Lung microvascular endothelial cell (primary cell): ENCODE measurements at places on chromosomes 5 and 9. TPM values are rescaled to one million over a fixed set of nuclear protein-coding genes. Genes with fewer than 3 reads are reported as not detected.

GRCh38 chr9:78826527-78826926 is 529.6 kb downstream of the PSAT1 start:
- DNase-seq: no peak

Gene CCDC69
- total RNA-seq: 0.99 and 2.4 TPM in 2 replicates

Gene PLAC8L1
- 0.20 TPM in 1 of 2 replicates, not detected in the other for total RNA-seq

DNA sequence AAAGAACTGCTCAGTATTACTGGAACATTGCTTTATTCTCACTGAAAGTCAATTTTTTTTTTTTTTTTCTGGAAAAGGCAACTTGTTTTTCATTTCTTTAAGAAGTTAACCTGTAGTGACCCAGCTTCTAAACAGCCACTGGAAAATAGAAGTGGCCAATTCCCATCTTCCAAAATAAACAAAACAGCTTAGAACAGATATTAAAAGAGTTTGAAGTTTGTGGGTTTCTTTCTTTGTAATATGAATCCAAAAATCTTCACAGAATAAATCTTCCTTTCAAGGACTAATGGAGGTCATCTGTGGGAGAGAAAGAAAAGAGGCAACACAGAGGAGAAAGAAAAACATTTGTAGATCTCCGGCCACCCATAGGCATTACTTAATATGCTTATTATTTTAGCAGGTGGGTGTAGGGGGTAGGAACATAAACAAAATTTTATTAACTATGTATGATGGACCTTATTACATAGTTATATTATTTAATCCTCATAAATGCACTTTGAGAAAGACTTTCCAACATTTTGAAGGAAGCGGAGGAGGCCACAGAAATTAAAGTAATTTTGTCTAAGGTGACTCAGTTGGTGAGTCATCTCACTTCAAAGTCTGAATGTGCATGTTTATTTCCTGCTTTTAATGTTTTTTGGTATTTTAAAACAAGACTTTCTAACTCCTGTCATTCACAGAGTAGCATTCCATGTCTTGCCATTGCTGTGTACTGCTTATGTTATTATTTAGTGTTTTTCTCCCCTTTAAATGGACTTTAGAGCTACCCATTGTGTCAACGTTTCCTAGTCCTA is 1791.8 kb upstream of the WWC1 start:
- no peak for DNase-seq

Gene RMRP
- 215,777 and 328,792 TPM in 2 replicates for total RNA-seq

Gene GPR151
- not detected in 2 replicates for total RNA-seq

- no peak for DNase-seq
Measured at GRCh38 chr9:116482740-116483139, 204.4 kb upstream of the TRIM32 start.

Gene CCL21
- total RNA-seq: 0.44 and 1.4 TPM in 2 replicates

DNA sequence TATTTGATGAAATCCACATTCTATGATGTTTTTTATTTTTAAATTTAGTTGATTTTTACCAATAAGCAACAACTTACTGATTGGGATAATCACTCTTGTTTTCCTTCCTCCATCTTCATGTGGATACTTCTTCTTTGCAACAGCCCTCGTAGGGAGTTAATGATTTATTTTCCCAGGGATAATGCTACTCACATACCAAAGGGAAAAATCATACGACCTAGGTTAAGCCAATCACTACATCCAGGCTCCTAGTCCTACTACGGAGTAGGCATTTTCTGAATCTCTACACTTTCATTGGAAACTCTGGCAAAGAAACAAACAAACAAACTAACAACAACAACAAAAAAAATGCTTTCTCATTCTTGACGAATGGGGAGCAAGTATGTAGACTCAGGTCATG is 663.4 kb downstream of the PTPRD start:
- DNase-seq: no peak

Gene AFAP1L1
- total RNA-seq: 106 and 219 TPM in 2 replicates
